ENCODE measurements at places on chromosomes 3 and 15.
A peak's percentile ranks its signal among the peaks of the same experiment; 100 is the strongest.

DNA sequence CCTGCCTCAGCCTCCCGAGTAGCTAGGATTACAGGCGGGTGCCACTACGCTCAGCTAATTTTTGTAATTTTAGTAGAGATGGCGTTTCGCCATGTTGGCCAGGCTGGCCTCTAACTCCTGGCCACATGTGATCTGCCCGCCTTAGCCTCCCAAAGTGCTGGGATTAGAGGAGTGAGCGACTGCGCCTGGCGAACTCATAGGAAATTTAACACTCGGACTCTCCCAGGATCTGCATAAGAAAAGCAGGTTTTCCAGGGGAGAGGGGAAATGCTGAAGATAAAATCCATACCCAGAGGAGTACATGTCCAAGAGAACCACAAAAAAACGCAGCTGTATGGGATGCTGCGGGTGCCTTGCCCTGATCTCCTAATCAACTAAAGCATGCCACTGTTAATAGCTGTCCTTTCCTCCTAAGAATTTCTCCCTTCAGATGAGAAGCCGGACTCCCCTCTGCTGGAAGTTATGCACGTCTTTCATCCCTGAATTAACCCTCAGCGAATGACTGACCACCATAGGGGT is 25.3 kb upstream of the TGFBR2 start:
- no peak for DNase-seq

GRCh38 chr3:179036226-179036625 is 35.4 kb downstream of the ZMAT3 start:
- no peak for DNase-seq

GRCh38 chr3:9346141-9346540 is 16.7 kb upstream of the THUMPD3 start:
- no peak for DNase-seq

DNA sequence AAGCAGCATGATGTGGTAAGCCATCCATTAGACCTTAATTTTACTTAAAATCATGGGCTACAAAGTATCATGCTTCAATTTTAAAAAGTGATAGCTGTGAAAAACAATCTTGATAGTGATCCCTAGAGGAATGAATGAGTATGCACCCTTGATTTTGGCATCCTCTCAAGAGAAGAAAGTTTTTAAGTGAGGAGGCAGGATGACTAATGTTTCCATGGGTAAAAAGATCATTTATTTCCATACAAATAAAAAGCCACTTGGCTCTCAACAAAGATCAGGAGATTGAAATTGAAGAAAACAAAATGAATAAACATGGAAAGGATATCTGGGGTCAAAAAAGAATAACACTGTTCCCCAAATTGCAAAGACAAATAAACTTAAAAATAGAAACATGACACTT is 305.4 kb downstream of the MEX3B start:
- DNase-seq, result no peak

DNA sequence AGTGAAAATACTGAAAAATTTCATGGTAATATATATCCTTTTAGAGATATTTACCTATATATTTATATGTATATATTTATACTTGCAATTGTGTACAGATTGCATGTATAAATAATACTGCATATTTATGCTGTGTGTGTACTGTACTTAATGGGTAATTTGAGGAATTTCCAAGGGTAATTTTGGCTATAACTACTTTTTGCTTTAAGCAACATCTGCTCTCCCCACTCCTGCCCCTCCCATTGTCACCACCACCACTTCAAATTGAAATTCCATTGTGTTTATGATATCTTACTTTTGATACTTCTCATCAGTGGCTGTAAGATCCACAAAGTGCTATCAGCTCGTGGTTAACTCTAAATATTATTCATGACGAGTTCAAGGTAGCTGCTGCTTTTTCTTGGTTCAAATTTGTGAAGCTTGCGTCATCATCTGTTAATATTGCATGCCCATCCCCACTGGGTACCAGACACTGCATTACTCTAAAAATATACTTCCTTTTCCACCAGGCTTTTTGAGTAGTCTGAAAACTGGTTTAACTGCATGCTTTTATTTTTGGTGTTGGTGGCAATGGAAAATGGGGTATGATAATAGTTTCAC is 91.7 kb upstream of the MITF start:
- DNase-seq, result no peak

DNA sequence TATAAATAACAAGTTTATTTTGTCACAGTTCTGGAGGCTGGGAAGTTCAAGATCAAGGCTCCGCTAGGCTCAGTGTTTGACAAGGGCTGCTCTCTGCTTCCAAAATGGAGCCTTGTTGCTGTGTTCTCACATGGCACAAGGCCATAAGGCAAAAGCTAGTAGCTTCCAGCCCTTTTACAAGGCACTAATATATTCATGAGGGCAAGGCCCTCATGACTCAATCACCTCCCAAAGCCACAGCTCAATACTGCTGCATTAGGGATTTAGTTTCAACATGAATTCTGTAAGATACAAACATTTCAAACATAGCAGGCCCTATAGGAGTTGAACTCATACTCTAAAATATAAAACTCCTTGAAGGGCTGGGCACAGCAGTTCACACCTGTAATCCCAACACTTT is 30.2 kb downstream of the ZBTB11 start:
- DNase-seq, result no peak

GRCh38 chr3:30694668-30695067 is 88.3 kb downstream of the TGFBR2 start:
- no peak for DNase-seq

DNA sequence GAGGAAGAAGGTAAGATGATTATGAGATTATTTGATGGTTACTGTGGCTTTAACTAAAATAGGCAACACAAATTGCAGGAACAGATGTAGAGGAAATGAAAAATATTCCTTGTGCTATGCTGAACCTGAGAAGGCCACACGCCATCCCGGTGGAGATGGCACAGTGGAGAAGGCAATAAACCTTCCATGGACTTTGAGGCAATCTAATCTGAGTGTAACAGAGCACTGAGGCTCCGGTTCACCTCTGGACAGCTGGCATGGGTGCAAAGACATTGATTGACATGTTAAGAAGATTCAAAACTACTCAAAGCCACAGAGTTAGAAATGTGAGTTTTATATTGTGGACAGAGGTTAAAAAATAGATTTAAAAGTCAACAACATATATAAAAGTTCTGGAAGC is 535.7 kb downstream of the AGBL1 start:
- no peak for DNase-seq

DNA sequence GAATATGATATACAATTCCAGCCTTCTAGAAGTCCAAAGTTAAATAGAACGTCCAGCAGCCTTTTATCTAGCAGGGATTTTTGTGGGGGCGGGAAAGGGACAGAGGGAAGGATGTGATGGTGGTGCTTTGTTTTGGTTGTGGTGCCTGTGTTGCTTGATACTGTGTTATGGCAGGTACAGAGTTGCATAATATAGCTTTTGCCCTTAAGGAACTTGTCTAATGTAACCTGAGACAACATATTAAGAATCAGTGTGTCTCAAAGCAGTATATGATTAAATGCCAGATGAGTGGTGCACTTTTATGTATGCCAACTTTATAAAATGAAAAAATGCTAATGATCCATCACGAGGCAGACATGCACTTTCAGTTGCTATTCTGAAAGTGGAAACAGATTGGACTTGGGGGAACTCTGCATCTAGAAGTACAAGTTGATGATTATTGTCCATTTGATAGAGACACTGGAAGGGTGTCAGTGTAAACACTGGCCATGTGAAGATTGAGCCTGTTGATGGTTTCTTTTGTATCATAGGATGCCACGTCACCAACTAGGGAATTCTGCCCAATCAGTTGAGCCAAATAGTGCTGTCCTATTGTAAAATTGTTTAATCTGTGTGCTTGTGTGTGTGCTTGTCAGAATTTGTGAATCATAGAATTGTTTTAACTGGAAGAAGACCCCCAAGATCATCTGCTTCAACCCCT is 23.0 kb downstream of the NEO1 start:
- no peak for DNase-seq

DNA sequence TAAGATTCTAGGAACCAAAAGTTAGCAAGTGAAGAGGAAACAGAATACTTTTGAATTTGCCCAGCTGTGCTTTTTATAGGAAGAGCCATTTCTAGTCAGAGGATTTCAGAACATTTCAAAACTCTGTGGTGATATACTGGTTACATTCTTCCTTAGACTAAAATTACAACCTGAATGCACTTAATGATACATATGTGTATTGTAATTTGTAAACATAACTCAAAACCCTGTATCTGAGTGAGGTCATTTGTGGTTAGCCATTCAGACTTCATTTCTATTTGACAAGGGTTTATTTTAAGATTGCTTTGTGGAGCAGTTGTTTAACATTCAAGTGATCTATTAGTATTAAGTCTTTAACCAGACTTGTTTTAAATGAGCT is 59.4 kb upstream of the TRIM71 start:
- no peak for DNase-seq

GRCh38 chr3:13197281-13197680 is 124.1 kb upstream of the IQSEC1 start:
- DNase-seq, result no peak

GRCh38 chr3:145698749-145699148 is 462.2 kb downstream of the PLOD2 start:
- DNase-seq, result no peak

- DNase-seq, result no peak
These were observed 453.1 kb downstream of the NSUN3 start for GRCh38 chr3:94515983-94516382.

GRCh38 chr3:132550579-132551305 is 46.3 kb upstream of the ACKR4 start:
- DNase-seq, result no peak

DNA sequence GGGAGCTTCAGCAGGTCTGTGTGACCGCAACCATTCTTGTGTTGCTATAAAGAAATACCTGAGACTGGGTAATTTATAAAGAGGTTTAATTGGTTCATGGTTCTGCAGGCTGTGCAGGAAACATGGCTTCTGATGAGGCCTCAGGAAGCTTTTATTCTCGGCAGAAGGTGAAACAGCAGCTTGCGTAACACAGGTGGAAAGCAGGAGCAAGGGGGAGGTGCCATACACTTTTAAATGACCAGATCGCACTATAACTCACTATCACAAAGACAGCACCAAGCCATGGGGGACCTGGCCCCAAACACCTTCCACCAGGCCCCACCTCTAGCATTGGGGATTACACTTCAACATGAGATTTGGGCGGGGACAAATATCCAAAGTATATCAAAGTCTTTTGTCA is 8.3 kb upstream of the CIB2 start:
- no peak for DNase-seq

- DNase-seq, result no peak
These were observed 203.5 kb downstream of the UBE2E2 start for GRCh38 chr3:23406601-23407000.

GRCh38 chr15:98002866-98003265 is 42.4 kb downstream of the ARRDC4 start:
- DNase-seq, result no peak

DNA sequence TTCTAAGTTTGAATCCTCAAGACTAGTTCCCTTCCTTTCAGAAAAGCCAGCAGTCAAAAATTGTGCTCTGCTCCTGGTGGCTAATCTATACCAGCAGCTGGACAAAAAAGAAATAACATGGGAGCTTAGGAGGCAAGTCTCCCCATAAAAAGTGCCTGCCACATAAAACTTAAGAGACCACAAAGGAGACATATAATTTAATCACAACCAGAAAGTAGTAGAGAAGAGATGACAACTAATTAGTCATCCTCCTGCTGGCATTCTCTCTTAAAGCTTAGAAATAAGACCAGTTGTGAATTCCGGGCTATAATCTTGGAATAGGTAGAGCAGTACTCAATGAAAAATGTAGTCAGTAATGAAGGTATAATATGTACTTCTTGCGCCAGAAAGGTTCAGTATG is 20.2 kb upstream of the IMPG2 start:
- no peak for DNase-seq

GRCh38 chr3:165081183-165081582 is 2.9 kb upstream of the SI start:
- DNase-seq, result no peak

DNA sequence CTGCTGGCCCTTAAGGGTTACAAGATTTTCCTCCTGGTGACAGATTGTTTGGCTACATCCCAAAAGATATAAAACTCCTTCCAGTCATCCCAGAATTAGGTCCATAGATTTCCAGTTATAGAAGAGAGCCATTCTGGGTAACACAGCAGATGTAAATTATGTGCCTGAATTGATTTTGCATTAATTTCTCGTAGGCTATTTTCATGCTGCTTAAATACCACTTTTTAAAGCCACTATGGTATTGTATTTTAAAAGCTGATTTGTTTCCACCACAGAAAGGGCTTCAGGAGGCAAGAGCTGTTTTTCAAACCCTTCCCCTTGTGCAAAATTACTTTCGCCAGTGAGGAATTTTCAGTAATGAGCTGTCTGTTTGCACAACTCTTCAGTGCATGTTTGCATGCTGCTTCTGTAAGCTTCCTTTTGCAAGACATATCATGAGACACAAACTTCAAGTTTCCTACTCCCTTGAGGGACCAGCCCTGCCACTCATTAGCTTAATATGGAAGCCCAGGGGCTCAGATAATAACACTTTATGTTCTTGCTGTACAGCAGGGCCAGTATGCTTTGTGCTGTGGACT is 105.4 kb upstream of the TNIK start:
- DNase-seq, result no peak

- no peak for DNase-seq
These were observed 154.3 kb upstream of the IQSEC1 start for GRCh38 chr3:13227315-13228165.

- DNase-seq, result no peak
These were observed 234.3 kb upstream of the IGF1R start for GRCh38 chr15:98413933-98414546.

- no peak for DNase-seq
These were observed 107.5 kb upstream of the SKOR1 start for GRCh38 chr15:67717776-67718175.

GRCh38 chr15:77525907-77526594 is 105.4 kb downstream of the HMG20A start:
- no peak for DNase-seq

GRCh38 chr3:100073714-100074307 is 40.5 kb downstream of the FILIP1L start:
- peak; percentile 78 for DNase-seq

- DNase-seq, result no peak
These were observed 76.3 kb downstream of the CACNA1D start for GRCh38 chr3:53570709-53571108.

DNA sequence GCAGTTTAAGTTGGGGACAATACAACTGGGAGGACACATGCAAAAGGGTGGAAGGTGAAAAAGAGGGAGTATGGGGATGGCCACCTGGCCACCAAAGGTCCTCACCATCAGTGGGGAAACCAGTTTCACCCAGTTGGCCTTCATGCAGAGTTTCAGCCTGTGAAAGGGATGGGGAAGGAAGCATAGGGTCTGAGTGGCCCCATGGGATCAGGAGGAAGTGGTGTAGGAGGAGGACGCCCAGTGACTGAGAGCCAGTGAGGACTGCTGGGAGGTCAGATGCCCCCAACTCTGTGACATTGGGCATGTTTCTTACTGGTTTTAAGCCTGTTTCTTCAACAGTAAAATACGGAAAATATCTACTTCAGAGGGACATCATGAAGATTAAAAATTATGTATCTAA is 16.3 kb downstream of the BCL2A1 start:
- DNase-seq, result no peak

DNA sequence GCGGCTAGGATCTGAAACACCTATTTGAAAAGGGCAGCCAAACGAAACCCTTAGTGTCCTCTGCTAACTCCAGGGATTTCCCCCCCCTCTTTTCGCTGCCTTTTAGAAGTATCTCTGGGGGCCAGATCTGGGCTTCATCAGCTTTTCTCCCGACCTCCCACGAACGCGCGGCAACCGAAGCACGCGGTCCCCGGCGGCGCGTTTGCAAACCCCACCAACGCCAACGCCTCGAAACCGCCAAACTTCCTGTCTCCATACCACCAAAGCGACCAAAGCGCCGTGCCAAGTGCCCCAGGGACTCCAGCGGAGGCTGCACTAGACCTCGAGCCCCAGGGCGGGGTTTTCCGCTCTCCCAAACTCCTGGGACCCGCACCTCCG is 155.8 kb upstream of the FRMD4B start:
- no peak for DNase-seq

- DNase-seq, result no peak
These were observed 184.4 kb downstream of the PEX5L start for GRCh38 chr3:179852142-179852905.

Measured in forelimb muscle (tissue), 1 donor.